Non-pigmented ciliary epithelial cell (primary cell): ENCODE measurements at places on chromosomes 7 and 10.

GRCh38 chr7:121126801-121127534, 138.5 kb downstream of the CPED1 start:
- no peak for DNase-seq

GRCh38 chr7:128347647-128348097, 4.0 kb upstream of the RBM28 start:
- no peak for DNase-seq

DNA sequence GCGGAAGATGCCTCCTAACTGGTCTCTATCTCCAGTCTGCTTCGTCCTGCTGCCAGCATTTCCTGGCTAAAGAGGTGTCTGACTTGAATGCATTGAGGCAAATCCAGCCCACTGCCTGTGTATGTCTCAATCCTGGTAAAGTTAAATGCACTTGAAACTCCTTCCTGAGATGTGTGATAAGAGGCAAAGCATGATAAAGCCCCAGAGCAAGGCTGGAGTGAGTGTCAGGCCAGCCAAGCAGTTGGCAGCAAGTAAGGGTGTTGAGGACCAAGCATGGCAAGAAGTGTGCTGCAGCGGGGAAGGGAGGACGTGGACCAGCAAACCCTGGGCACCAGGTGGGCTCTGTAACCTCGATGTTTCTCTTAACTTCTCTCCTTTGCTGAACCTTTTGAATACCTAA, 29.1 kb downstream of the LRRC18 start:
- no peak for DNase-seq

DNA sequence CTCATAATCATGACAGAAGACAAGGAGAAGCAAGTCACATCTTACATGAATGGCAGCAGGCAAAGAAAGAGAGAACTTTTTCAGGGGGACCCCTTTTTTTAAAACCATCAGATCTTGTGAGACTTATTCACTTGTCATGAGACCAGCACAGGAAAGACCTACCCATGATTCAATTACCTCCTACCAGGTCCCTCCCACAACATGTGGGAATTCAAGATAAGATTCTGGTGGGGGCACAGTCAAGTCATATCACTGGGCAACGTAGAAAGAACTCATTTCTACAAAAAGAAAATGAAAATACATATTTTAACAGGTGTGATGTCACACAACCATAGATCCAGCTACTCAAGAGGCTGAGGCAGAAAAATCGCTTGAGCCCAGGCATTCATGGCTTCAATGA, 304.1 kb downstream of the IPMK start:
- no peak for DNase-seq

- DNase-seq: no peak
These were observed 69.3 kb downstream of the MYOF start for GRCh38 chr10:93412801-93413200.

GRCh38 chr7:5116359-5116758, 70.7 kb downstream of the RBAK start:
- no peak for DNase-seq

DNA sequence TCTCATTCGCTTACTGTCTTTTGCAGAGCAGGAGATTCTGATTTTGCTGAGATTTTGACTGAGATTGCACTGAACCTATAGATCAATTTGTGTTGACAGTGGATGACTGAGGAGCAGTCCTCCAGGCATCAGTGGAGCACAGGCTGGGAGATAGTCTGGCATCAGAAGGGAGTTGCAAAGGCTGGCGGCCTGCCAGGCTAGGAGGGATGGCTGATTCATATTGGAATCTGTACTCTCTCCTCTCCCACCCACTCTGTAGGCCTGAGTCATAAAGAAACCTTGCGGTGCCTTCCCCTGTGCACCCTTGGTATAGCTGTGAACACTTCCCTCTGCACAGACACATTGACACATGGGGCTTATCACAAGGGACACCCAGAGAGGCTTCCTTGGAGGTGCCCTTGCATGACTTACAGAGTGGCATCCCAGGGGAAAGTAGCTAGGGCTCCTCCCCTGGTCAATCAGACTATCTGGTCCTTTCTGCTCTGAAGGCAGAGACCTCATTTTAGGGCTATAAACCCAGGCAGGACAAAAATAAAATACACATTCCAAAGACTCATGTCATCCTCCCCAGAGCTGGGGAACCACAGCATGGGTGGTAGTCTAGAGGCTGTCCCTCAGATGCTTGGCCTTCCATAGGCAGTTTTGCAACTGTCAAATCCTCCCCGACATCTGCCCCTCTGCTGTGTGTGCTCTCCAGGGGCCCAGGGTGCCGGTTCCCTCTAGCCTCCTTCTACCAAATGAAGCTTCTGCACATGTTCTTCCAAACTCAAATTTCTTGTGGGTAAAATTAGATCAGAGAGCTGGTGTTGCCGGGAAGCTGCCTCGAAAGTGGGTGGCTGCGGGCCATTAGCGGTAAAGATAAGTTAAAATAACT, 37.4 kb upstream of the EEPD1 start:
- peak; percentile 93 for DNase-seq

DNA sequence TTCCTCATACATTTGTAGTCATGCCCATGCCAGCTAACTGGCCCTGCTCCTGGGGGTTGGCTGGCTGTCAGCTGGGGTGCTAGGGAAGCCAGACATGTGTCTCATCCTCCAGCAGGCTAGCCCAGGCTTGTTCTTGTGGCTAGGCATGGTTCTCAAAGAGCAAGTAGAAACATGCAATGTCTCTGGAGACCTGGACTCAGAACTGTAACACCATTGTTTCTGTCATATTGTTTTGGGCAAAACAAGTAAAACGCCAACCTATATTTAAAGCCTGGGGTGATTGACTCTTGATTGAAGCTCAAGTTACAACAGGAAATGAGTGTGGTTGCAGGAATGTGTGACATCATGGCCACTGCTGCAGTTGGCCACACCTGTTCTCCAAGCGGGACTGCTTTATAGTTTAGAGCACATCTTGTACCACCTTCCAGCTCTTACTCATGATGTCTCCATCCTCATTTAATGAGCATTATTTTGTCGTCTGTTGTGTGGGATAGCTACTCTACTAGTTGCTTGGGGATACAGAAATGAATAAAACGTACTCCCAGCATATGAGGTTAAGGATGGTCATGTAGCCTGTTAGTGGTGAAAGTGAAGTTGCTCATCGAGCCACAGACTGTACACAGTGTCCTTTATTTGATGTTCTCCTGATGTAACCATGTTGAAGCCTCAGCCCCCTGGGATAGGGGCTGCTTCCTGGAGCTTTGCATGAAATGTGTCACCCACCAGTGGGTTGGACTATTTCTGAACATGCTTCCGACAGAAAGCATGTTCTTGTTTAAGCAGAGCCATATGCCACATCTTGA, 168.4 kb downstream of the SORCS3 start:
- peak; percentile 9 for DNase-seq

- DNase-seq: peak; percentile 54
These were observed 284.9 kb upstream of the SEMA3D start for GRCh38 chr7:85471740-85472139.

GRCh38 chr7:49320083-49320482, 395.7 kb downstream of the CDC14C start:
- DNase-seq: no peak

GRCh38 chr7:54653905-54654304, 105.1 kb downstream of the SEC61G start:
- no peak for DNase-seq

GRCh38 chr7:158802535-158803366, 26.6 kb downstream of the ESYT2 start:
- no peak for DNase-seq

DNA sequence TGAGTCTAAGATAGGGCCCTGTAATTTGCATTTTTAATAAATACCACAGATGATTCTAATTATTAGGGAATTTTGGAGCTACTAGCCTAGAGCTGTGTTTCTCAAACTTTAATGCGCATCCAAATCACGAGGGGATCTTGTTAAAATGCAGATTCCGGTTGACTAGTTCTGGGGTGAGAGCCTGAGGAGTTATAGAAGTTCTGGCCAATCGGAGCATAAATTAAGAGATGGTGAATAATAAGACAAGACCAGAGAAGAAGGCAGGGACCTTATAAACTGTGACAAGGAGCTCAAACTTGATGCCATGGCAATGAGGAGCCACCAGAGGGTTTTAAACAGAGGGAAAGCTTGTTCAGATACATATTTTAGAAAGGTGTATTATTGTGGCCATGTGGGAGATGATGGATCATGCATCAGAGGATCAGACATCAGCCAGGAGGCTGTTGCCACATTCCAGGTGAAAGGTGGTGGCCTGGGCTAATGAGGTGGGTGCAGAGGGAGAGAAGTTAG, 29.7 kb upstream of the TLX1 start:
- DNase-seq: no peak

DNA sequence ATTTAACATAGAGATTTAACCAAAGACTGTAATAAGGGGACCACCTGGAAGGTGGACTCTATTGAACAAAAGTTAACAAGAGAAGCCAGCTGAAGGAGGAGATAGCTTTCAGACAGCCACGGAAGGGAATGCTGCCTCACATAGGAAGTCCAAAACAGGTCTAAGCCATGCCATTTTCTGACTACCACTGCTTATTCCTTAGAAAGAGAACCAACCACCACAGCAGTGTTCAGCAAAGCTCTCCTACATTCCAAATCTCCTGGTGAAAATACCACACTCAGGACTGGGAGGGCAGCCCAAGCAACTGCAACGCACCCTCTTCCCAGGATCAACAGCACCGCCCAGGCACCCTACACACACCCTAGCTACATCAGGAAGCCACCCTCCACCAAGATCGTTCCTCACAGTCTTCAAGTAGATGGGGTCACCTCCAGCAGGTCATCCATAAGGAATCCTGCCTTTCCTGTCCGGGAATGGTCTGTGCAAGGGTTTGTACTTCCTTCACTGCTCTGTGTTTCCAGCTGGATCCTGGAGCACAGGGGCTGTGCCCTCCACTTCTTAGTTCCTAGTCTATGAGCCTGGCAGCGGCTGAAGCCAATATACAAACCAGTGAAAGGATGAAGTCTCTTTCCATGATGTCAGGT, 2.5 kb downstream of the KIAA1549 start:
- DNase-seq: no peak

DNA sequence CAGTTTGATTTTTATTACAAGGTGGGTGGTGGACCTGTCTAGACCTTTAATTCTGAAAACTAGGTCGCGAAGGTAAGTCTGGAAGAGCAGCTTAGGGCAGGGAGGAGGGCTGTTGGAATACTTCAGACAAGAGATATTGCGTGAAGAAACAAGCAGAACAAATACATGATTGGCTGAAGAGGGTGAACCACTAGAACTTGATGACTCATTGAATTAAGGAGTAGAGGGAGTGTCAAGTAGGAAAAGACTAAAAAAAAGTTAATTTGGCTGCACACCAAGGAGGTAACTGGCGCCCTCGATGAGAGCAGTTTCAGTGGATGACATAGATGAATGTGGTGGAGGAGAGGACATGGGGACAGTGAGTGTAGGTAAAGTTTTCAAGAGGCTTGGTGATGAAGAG, 41.3 kb downstream of the WNT2 start:
- no peak for DNase-seq

- no peak for DNase-seq
These were observed 820 bp downstream of the WAC start for GRCh38 chr10:28533571-28534304.

GRCh38 chr7:103348452-103348851, 1.0 kb downstream of the PSMC2 start:
- DNase-seq: no peak

- DNase-seq: no peak
These were observed 180.8 kb downstream of the MDFIC start for GRCh38 chr7:115102738-115103137.

- no peak for DNase-seq
These were observed 162.3 kb downstream of the SEM1 start for GRCh38 chr7:96547371-96547811.

DNA sequence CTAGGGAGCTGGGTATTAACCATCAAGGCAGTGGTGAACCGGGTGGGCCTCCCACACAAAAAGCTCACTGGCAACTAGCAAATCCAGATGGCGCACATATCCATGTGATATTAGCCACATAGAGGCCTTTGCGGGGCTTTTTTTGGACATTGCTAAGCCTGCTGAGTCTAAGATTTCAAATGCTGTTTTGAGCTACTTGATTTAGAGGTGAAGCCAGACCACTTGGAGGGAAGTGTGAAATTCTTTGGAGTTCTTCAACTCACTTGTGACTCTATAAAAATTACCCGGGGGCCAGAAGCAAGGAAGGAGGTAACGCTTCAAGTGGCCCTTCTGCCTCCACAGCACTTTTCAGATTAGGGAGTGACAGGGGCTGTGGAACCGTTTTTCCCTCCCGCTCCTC, 619.8 kb upstream of the GALNT17 start:
- DNase-seq: no peak

GRCh38 chr7:114085592-114086501, 167.0 kb upstream of the PPP1R3A start:
- peak; percentile 49 for DNase-seq
